ENCODE measurements at places on chromosomes 1 and 21. TPM values are rescaled to one million over a fixed set of nuclear protein-coding genes. Genes with fewer than 3 reads are reported as not detected.

DNA sequence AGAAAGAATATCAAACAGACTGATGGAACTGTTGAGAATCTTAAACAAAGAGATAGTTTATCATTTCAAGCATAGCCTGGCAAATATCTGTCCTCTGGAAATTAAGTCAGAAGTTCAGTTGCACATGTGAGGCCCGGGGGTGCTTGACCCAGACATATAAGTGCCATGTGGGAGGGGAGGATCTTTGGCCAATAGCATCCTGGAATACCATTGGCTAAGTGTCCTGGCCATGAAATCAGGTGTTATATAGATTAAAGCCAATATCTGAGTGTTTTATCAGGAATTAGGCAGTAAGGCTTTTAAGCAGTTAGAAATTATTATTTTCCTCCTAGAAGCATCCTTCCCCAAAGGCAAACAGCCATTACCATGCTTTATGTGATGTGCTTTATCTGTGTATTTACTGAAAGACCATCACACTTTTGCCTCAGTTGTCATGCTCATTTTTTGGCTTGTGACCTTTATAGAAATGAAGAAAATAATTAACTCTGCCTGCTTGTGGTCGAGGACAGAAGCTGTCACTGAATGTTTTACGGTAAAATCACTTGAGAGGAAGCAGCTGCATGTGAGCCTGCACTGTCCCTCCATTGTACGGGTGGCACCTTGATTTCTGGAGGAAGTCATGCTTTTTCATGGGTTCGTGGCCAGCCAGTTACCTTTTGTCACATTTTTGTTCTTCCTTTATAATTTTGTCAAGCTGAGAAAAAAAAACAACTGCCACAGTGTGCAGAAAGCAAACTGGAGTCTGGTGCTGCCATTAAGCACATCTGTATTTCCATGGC, 259.9 kb upstream of the FMN2 start:
- H3K4me3 ChIP-seq = no peak overlapping the region
- H3K4me1 ChIP-seq = peaks cover 5% of the 10 kb centered on the region
- no peaks in the 10 kb centered on the region for H3K27me3 ChIP-seq

CCDC27 gene
- not detected for total RNA-seq

DNA sequence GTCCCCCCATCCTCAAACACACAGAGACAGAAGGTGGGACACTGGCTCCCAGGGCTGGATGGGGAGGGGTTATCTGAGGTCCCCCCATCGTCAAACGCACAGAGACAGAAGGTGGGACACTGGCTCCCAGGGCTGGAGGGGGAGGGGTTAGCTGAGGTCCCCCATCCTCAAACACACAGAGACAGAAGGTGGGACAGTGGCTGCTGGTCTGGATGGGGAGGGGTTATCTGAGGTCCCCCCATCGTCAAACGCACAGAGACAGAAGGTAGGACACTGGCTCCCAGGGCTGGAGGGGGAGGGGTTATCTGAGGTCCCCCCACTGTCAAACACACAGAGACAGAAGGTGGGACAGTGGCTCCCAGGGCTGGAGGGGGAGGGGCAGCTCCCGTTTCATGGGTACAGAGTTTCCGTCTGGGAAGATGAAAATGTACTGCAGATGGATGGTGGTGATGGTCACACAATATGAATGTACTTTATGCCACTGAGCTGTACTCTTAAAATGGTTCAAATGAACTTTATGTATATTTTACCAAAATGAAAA, 69.2 kb downstream of the SCCPDH start:
- peaks cover 6% of the 10 kb centered on the region for H3K4me1 ChIP-seq
- no peaks in the 10 kb centered on the region for H3K36me3 ChIP-seq
- DNase-seq = no peak
- H3K4me3 ChIP-seq = no peak overlapping the region

GRCh38 chr1:201167041-201167991, 13.0 kb upstream of the TMEM9 start:
- no peak overlapping the region for H3K4me3 ChIP-seq
- peaks cover 14% of the 10 kb centered on the region for H3K4me1 ChIP-seq

DNA sequence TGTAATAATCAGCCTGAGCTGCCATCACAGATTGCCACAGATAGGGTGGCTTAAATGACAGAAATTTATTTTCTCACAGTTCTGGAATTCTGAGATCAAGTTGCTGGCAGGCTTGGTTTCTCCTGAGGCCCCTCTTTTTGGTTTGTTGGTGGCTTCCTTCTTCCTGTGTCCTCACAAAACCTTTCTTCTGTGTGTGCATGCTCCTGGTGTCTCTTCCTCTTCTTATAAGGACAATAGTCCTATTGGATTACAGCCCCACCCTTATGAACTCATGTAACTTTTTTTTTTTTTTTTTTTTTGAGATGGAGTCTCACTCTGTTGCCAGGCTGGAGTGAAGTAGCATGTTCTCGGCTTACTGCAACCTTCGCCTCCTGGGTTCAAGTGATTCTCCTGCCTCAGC, 41.0 kb upstream of the F3 start:
- no peaks in the 10 kb centered on the region for H3K4me1 ChIP-seq
- H3K36me3 ChIP-seq = no peaks in the 10 kb centered on the region
- H3K4me3 ChIP-seq = no peak overlapping the region

TRIM46 gene
- 4.9 TPM for total RNA-seq

GRCh38 chr1:41508290-41508689, 23.8 kb upstream of the EDN2 start:
- no peak overlapping the region for H3K27ac ChIP-seq
- peaks cover 3% of the 10 kb centered on the region for H3K4me1 ChIP-seq
- no peaks in the 10 kb centered on the region for H3K27me3 ChIP-seq
- no peak for DNase-seq
- peaks cover 9% of the 10 kb centered on the region for H3K36me3 ChIP-seq

GRCh38 chr1:164855716-164856329, 296.8 kb downstream of the PBX1 start:
- H3K27ac ChIP-seq = no peak overlapping the region
- no peaks in the 10 kb centered on the region for H3K4me1 ChIP-seq
- H3K27me3 ChIP-seq = peaks cover 4% of the 10 kb centered on the region
- H3K4me3 ChIP-seq = no peak overlapping the region
- no peaks in the 10 kb centered on the region for H3K36me3 ChIP-seq
- DNase-seq = no peak

DNA sequence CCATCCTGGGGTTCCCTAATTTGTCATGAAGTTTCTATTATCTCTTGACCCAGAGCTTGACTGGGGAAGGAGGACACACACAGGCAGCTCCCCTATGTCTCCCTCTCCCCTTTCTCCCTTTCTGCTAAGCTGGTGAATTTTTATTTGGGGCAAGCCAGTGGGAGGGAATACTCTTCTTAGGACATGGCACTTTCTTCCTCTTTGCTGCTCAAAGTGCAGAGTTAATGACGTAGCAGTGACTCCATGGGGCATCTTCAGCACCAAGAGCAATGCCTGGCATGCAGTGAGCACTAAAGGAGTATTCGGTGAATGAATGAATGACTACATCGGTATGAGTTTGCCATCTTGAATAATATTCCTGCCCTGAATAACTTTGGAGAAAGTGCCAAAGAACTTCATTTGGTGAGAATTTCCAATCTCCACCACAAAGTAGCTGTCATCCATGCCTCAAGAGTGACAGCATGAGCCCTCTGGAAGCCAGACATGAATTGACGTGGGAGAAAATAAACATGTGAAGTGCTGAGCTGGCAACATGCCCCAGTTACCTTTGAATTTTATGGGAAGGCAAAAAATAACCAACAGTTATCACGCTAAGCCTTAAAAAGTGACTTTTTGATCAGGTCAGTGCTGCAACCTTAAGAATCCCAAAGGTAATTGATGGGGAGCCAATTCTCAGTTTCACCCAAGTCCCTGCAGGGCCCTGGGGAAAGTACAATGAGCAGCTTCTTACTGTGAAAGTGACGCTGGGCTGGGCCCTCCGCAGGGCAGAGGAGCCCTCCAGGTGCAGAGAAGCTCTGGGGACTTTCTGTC, 22.1 kb upstream of the ATF3 start:
- H3K27ac ChIP-seq = no peak overlapping the region
- peaks cover 29% of the 10 kb centered on the region for H3K27me3 ChIP-seq
- H3K36me3 ChIP-seq = no peaks in the 10 kb centered on the region
- no peak overlapping the region for H3K4me3 ChIP-seq
- no peaks in the 10 kb centered on the region for H3K4me1 ChIP-seq
- DNase-seq = no peak

- H3K36me3 ChIP-seq = peaks cover 2% of the 10 kb centered on the region
- H3K4me1 ChIP-seq = peaks cover 14% of the 10 kb centered on the region
- no peak overlapping the region for H3K4me3 ChIP-seq
- peaks cover 7% of the 10 kb centered on the region for H3K27me3 ChIP-seq
These were observed 73.4 kb downstream of the HUNK start for GRCh38 chr21:31946231-31946630.

DNA sequence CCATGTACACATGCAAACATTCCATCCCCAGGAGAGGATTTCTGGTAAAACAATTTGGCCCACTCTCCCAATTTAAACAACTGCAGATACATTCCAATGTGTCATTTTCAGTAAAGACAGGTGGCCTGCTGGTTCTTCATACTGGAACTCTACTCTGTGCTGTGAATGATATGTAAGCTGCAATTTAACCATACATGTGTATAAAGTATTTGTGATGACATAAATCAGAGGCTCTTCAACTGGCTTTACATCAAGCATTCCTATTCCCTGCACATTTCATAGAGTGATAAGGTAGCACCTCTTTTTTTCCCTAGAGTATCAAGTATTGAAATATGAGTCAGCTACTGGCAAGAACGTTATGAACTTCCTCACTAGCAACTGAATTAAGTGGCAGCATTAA, 649.5 kb upstream of the ADGRL2 start:
- H3K36me3 ChIP-seq = no peaks in the 10 kb centered on the region
- H3K27me3 ChIP-seq = no peaks in the 10 kb centered on the region
- H3K27ac ChIP-seq = no peak overlapping the region
- H3K4me1 ChIP-seq = no peaks in the 10 kb centered on the region

- no peaks in the 10 kb centered on the region for H3K4me1 ChIP-seq
- no peaks in the 10 kb centered on the region for H3K36me3 ChIP-seq
- H3K4me3 ChIP-seq = no peak overlapping the region
- H3K27ac ChIP-seq = no peak overlapping the region
These were observed 175.4 kb upstream of the GORAB start for GRCh38 chr1:170356585-170356984.

GJB3 gene
- total RNA-seq = not detected

DNA sequence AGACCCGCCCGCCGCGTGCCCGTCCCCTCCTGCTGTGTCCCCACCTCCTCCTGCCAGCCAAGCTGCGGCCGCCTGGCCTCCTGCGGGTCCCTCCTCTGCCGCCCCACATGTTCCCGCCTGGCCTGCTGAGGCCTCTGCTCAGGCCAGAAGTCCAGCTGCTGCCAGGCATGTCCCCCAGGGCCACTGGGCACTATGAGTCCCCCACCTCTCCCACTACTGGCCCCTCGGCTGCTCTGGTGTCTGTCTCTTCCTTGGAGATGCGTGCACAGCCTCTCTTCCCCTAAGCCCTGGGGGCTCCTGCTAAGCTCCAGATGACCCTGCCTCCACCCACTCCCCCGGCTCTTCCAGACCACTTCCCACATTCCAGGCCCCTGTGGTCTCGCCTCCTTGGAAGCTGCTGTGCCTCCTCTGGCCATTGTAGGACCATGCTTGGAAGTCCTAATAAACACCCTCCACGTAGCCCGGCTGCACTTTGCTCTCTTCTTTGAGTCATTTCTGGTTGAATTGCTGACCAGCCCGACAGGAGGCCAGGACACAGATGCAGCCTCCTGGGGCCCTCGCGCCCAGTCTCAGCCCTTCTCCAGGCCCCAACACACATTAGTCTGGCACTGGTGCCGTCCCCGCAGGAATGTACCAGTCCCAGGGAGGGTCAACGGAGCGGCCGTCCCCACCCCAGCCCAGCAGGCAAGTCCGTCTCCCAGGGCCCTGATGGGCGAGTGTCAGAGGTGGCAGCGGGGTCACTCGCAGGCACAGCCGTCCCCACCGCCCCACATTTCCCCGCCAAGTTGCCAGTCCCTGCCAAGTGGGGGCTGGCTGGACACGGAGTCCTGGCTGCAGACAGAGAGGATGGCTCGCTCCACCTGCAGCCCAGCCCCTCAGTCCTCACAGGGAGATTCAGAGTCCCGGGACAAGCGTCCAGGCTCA, 1.1 kb downstream of the KRTAP10-12 start:
- H3K36me3 ChIP-seq = peaks cover 2% of the 10 kb centered on the region
- no peak overlapping the region for H3K4me3 ChIP-seq
- no peak for DNase-seq
- H3K27me3 ChIP-seq = peaks cover 63% of the 10 kb centered on the region

RHOU gene
- total RNA-seq = 1.0 TPM

NEK2 gene
- total RNA-seq = 24.2 TPM

AZIN2 gene
- 3.6 TPM for total RNA-seq

DNA sequence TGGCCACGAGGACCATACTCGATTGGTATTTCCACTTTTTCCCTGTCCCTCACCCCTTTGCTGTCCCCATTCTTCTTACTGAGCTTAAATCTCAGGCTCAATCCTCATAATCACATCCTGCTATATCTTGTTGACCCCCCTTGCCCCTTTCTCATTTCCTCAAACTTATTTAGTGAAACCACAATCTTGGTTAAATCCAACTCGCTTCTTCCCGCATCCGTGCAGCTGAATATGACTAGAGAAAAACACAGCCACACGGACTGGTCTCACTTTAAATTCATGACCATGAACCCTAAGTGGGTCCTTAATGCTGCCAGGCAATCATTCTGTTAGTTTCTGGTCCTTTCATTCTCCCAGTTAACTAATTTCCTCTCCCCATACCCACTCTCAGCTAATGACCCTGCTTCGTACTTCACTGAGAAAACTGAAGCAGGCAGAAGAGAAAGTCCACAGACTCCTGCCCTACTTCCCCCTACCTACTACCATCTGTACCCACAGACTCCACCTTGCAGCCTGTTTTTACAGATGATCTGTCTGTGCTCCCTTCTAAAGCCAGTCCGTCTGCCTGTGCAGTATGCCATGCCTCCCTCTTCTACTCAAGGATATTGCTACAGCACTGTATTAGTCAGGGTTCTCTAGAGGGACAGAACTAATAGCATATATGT, 96.8 kb upstream of the LMO4 start:
- no peak for DNase-seq
- H3K36me3 ChIP-seq = no peaks in the 10 kb centered on the region
- no peak overlapping the region for H3K4me3 ChIP-seq
- H3K4me1 ChIP-seq = no peaks in the 10 kb centered on the region
- H3K27ac ChIP-seq = no peak overlapping the region
- no peaks in the 10 kb centered on the region for H3K27me3 ChIP-seq

- DNase-seq = no peak
- H3K4me3 ChIP-seq = no peak overlapping the region
- no peaks in the 10 kb centered on the region for H3K36me3 ChIP-seq
- H3K27ac ChIP-seq = no peak overlapping the region
- H3K27me3 ChIP-seq = peaks cover 4% of the 10 kb centered on the region
These were observed 78.9 kb downstream of the CLEC20A start for GRCh38 chr1:178417858-178418257.

All from activated naive CD8-positive, alpha-beta T cell treated with anti-CD3 and anti-CD28 coated beads for 36 hours (primary cell).